ENCODE measurements at places on chromosomes 5 and 9.
A peak's percentile ranks its signal among the peaks of the same experiment; 100 is the strongest.

DNA sequence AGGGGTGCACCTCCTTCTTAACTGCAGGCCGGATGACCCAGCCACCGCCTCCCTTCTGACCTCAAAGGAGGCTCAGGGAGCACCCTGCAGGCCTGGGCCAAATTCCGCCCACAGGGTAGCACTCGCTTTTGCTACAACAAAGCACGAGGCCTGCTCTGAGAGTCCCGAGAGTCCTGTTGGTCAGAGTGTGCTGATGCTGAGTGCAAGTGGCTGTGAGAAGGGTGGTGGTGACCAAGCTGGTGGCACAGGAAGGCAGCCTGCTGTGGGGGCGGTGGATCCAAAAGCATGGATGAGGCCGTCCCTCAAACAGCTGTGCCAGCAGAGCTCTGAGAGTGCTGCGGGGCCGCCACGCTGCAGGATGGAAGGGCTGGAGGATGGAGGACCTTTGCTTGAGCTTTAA lies 101.8 kb downstream of the AK8 start:
- no peak for DNase-seq

DNA sequence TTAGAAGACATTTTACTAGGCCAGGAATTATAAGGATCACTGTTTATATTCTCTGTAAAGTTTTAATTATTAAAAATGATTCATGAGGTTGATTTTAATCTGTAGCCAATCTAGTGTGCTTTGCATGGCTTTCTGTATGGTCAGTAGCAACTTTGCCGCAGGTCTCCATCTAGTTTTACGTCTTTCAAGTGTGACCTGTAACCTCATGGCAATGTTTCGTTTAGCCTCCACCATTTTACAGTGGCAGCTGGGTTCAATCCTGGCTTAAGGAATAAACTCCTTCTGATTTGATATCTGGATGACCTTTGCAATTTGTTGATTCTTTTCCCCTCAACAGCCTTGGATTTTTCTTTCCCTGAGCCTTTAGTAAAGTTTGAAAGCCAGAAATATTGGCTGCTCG lies 434.5 kb upstream of the CDH9 start:
- DNase-seq = no peak

DNA sequence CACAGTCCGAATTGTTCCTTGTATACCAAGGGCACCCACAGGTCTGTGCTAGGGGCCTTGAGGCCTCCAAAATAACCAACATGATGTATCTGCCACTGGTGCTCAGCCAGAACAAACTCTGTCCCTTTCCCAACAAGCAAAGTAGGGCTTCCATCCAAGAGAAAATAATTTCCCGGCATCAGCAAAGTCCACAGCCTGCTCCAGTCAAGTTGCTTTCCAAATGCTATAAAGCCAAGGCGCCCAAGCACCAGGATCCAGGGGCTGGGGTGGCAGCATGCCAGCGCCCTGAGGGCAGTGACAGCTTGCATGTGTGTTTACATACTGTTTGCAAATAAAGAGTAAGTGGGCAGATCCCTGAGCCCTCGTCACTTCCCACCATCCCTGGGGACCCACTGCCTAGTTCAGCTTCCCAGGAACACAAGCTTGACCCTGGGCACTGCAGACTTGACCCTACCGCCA lies 155.9 kb downstream of the ERCC6L2 start:
- peak; percentile 87 for DNase-seq

DNA sequence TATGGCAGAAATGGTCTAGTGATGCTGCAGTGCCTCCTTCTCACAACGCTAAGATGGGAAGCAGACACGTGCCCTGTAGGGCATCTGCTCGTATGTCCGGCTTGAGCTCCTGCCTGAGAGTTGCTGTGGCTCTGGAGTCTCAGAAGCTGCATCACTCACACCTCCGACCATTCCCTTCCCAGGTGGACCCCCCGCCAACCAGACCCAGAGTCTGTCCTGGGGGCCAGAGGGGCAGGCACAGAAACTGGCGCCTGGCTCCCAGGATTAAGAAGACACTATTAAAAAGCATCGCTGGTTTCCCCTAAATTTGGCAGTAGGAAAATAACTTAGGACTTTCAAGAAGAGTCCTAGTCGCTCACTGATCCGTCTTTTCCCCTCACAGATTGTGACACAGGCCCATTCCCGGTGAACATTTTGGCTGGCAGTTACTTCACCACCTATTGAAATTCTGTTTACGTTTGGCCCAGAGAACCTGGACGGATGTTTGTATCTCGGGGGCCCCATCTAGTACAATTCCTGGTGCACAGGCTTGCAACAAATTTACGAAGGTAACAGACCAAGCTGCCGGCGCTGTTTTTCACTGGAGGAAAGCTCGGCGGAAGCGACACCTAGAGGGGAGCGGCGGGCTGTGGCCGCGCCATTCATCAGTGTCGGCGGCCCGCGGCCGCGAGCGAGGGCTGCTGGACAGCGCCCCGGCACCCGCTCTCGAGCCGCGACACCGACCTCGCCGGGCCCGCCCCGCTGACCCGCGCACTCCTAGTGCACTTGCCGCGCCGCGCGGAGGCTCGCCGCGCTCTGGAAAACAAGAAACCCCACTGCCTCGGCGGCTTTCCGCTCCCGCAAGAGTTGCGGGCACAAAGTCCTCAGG lies 1.6 kb downstream of the FSTL4 start:
- DNase-seq = peak; percentile 44

DNA sequence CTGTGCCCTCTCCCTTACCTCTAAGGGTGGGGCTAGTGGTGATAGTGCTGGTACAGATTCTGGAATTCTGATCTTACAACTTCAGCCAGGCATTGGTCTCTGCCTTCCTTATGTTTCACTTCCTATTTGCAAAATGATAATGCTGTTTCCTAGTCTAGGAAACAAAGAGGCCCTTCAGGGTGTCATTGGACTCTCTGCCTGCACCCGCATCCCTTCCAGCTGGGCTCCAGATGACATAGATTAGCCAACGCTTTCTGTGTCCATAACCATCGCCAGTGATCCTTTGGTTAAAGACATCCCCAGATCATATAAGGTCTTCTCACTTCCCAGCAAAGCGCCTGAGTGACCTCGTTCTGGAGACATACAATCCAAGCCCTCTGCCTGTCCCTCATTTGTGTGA lies 180.7 kb downstream of the ERCC6L2 start:
- no peak for DNase-seq

- no peak for DNase-seq
These were observed 190.3 kb downstream of the MELK start for GRCh38 chr9:36762958-36763357.

Data from SJSA1 (cell line).